ENCODE measurements at places on chromosomes 1 and 21.

DNA sequence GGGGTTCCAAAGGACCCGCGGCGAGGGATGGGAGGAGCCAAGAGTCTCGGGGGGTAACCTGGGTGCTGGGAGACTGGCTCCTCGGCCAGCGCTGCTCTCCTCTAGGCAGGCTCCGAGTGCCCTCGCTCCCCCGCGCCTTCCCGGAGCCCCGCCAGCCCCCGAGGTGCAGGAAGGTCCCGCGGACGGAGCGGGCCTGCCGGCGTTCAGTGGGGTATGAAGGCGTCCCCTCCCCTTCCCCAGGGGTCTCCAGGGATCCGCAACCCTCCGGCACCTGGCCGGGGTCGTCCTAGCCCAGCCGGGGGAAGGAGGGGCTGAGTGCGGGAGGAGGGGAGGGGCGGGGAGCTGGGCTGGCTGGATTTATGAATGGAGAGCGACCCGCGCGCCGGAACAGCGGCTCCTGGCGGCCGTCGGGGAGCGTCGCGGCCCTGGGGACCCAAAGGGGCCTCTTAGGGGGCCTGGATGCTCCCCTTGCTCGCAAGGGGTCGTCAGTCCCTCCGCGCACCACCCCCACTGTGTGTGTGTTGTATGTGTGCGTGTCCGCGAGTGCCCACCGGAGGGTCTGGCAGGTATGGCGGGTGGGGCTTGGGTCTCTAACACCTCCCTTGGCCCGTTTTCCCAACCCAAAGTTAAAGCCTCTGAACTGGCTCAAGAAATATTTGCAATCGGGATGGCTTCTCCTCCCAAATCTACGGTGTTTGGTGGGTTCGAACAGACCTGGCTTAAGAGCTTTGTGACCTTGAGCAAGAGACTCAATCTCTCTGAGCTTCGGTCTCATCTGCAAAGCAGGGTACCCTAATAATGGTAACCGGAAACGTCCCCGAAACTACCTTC is 642 bp downstream of the HCRTR1 start:
- DNase-seq: peak; percentile 29

DNA sequence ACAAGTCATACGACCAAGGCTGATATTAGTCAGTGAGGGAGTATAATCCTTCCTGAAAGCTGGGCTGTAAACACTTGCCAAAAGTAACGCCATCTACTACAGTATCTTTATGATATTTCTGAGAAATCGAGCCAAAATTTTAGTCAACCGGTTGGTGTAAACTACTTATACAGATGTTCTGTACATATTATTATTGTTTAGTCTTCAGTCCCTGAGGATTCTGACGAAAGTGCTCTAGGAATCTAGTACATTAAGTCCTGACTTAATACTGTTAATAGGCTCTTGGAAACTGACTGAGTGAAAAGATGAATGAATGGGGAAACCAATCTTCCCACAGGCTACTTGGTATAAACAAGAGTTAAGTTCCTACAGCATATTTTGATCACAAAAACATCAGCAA is 274.3 kb downstream of the USP25 start:
- no peak for DNase-seq

DNA sequence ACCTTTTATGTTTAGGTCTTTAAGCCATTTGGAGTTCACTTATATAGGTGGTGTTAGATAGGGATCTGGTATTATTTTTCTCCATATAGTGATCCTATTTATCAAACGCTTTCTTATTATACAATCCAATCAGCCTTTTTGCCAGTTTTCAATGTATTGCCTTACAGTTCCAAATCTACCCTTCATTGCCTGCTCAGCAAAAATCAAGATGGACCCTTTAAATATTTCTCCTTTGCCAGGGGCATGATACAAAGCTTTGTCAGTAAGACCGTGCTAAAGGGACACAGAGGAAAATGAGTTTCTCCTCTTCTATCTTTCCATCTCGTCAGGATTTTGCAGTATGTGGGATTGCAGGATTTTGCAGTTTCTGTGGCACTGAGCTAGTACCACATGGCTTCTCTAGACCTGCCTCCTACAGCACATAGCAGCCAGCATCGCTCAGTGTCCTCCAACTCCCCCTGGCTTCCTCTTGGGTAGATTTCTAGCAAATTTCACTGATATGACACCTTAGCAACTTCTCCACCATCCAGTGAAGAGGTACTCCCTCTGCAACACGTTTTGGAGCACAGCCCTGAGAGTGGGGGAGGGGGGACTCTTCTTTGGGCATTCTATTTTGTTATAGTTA is 22.5 kb upstream of the CAP1 start:
- DNase-seq: no peak

DNA sequence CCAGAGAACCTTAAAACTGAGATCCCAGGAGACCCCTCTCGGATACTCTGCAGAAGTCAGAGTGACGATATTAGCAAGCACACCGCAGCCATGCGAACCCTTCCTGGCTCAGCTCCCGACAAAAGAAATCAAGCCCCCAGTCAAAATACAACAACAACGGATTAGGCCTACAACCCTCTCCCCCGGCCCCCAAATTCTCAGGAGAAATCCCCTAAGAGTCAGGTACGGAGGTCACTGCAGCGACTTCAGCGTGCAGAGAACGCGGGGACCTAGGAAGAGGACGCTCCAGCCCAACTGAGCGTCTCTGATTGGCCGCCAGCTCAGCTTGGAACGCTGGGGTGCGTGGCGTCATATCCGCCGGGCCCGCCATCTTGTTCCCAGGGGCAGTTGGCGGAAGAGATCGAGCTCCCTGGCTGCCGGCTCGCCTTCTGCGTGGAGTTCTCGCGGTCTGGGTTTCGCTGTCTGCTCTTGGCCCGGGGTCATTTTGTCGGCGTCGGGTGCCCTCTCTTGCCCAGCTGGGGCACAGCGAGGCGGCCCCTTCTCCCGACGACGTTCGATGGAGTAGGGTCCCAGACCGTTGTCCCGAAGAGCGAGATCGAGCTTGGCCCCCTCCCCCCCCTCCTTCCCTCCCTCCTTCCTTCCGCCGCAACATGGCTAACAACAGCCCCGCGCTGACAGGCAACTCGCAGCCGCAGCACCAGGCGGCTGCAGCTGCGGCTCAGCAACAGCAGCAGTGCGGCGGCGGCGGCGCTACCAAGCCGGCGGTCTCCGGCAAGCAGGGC is at the start of gene PRPF38B:
Gene PRPF38B, plus strand, starts transcription at position 369 of the 782 bp plus-strand sequence. Its CDS starts 282 bp downstream, at position 651.
- DNase-seq: peak; percentile 92

- DNase-seq: peak; percentile 80
Observed at GRCh38 chr1:9294405-9294773, 1.7 kb downstream of the SPSB1 start.

- DNase-seq: no peak
Observed at GRCh38 chr21:42154237-42155044, 64.5 kb upstream of the ABCG1 start.

GRCh38 chr1:64203420-64203819 is at the start of gene UBE2U:
TSS of gene UBE2U (plus strand) at chr1:64203623. CDS start at chr1:64204051, 428 bp downstream.
- no peak for DNase-seq

DNA sequence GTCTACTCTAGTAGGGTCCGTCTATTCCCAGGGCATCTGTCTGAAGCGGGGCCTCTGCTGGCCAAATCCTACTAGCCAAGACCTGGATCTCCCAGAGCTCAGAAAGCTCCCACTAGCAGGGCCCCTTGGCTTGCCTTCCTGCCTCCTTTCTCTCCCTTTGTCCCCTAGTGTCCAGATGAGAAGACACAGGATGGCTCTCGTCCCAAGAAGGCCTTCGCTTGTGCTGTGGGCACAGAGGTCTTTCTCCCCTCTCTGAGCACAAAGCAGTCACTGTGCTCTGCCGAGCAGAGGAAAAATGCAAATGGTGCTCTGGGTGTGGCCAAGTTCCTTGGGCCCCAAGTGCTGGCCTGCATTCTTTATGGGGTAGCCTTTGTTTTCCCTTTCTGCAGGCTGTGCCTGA is 13.0 kb upstream of the GPR137B start:
- no peak for DNase-seq

DNA sequence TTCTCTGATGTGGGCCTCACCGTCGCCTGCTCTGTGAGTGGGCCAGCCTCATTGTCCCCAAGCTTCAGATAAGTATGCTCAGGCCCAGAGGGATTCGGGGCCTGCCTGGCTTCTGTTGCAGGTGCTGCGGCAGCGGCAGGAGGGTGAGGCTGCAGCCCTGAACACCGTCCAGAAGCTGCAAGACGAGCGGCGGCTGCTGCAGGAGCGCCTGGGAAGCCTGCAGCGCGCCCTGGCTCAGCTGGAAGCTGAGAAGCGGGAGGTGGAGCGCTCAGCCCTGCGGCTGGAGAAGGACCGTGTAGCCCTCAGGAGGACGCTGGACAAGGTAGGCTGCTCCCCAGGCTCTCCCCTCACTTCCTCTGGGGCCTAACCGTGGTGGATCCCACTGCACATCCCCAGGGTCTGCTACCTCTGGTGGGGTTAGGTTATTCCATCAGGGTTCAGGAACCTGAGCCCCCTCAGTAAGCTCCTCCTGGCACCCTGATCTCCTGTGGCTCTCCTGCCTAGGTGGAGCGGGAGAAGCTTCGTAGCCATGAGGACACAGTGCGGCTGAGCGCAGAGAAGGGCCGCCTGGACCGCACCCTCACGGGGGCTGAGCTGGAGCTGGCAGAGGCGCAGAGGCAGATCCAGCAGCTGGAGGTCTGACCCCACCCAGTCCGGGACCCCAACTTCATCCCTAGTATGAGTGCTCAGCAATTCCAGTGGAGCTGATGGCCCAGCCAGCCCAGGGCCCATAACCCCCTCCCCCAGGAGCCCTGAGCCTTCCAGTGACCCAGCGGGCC is 10.1 kb downstream of the MFAP2 start:
- no peak for DNase-seq

DNA sequence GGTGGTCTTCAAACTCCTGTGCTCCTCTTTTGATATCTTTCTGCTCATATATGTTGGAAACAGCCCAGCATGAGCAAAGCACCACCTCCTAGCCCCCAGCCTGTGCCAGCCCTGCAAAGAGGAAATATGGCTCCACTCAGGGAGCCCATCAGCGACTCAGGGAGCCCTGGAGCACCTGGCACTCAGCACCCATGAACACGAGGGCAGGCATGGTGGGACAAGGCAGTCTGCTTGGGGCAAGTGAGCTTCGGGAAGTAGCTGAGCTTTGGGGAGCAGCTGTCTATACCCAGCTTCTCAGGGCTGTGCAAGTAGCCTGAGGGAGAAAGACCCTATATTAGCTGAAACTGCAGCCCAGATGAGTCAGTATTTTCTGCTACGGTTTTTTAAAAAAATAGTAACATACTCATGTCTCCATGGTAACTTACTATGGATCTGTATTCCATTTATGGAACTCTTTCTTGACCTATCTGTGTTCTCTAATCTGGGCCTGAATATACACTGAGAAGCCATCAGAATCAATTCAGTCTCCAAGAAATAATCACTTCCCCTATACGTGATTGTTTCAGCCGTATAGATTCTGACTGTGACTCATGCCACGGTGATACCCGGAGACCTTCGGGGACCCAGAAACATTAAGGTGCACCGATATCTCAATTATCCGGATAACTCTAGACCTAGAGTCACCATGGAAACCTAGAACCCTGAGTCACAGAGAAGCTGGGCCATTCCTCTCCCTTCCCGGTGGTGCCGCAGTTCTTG is 1.5 kb upstream of the ETS2 start:
- peak; percentile 67 for DNase-seq

GRCh38 chr1:82560566-82560965 is 759.8 kb downstream of the ADGRL2 start:
- DNase-seq: no peak

GRCh38 chr1:179921981-179922872 is 32.4 kb upstream of the CEP350 start:
- DNase-seq: no peak

- DNase-seq: no peak
Observed at GRCh38 chr1:41518471-41518870, 34.0 kb upstream of the EDN2 start.

DNA sequence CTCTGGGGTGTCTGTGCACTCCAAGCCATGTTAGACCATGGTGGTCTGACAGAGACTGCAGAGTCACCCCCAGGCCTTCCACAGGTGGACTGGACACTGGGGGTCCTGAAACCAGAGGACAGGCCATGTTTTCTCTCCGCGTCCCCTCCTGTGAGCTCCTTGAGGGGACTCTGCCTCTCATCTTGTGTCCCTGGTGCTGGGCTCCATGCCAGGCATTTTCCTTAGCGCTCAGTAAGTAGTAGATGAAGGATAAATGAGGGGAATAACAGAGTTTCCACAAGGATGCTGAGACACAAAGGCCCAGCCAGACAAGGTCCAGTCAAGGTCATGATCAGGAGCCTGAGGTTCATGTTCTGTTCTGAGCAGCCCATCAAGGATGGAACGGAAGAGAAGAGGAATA is 57.4 kb downstream of the FAM163A start:
- DNase-seq: no peak

- DNase-seq: peak; percentile 80
Observed at GRCh38 chr1:67355745-67356424, 48.2 kb downstream of the IL12RB2 start.

DNA sequence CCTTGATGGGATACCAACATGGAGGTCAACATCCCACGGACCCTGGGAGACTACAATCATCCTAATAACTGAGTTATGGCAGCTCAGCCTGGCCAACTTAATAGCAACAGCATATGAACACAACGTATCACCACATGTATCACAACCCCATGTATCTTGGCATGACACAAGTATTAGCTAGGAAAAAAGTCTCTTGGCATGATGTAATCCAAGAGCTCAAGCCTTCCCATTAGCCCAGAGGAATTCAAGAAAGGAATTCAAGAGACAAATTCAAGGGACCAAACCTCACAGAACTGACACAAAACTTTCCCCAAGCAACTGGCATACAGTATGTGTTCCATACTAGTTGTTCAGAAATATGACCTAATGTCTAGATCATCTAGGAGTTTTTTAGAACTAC is 100.9 kb upstream of the HMGB4 start:
- DNase-seq: peak; percentile 80

Measured in fibroblast of skin of back (primary cell).